ENCODE measurements at places on chromosomes 16 and 17.
A peak's percentile ranks its signal among the peaks of the same experiment; 100 is the strongest.

DNA sequence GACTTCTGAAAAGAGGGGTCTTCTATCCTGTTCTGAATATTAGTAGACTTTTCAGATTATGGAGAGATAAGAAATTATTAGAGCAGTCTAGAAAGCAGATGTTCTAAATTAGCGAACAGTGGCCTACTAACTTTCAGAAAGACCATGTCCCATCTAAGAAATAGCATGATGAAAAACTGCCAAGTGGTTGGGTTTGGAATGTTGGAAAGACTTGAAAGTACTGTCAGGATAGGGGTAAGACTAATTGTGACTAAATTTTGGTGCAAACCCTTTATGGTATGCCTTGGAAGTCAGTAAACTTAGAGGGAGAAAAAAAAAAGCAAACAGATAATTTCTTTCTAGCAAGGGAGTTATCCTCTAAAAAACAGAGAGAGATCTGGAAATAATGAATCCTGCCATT is 41.1 kb downstream of the TANGO6 start:
- DNase-seq: no peak

DNA sequence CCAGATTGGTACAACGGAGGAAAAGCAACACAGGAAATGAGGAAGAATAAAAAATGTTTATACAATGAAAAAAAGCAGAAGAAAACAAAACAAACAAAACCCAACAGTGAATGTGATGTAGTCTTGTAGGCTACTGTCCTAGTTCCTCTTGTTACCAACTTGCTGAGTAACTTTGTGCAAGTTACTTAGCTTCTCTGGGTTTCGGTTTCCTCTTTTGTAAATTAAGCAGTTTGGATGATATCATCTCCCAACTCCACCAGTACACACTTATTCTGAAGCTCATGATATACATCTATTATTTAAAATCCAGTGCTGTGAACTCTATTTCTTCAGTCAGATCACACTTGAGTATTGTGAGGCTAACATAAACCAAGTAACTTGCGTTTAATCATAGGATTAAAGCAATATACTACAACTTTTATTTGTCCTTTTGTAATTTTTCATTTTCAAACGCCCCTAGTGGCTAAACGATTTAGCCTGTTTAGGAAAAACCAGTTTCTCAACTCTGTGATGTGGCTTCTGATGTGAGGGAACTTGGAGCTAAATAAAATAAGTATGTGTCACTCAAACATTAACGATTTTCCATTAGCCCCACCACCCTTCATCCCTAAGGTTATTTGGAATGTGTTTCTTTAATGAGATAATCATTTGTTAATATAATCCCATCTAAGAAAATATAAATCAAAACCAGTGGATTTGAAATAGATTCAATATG is 1.4 kb upstream of the UNK start:
- DNase-seq: peak; percentile 75

DNA sequence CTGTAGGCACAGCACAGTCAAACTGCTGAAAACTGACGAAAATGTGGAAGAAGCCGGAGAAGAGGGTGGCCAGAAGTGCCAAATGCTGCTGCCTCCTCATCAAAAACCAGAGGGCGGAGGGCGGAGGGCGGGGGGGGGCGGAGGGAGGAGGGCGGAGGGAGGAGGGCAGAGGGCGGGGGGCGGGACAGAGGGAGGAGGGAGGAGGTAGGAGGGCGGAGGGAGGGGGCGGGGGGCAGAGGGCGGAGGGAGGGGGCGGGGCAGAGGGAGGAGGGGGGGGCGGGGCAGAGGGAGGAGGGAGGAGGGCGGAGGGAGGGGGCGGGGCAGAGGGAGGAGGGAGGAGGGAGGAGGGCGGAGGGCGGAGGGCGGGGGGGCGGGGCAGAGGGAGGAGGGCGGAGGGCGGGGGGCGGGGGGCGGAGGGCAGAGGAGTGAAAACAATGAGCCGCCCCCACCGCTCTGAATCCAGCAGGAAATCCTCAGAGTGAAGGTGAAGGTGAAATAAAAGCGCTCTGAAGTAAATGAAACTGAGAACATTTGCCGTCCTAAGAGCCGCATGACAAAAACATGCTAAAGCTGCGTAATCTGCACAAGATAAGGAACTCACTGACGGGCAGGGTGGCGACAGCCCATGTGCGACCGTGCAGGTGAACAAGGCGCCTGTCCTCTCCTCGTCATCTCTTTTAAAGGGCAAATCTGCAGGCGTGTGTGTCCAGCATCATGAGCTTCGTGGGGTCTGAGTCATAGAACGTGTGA is 22.6 kb upstream of the CBFA2T3 start:
- DNase-seq: no peak

GRCh38 chr17:57783338-57783742 is 38.2 kb upstream of the CCDC182 start:
- peak; percentile 14 for DNase-seq

DNA sequence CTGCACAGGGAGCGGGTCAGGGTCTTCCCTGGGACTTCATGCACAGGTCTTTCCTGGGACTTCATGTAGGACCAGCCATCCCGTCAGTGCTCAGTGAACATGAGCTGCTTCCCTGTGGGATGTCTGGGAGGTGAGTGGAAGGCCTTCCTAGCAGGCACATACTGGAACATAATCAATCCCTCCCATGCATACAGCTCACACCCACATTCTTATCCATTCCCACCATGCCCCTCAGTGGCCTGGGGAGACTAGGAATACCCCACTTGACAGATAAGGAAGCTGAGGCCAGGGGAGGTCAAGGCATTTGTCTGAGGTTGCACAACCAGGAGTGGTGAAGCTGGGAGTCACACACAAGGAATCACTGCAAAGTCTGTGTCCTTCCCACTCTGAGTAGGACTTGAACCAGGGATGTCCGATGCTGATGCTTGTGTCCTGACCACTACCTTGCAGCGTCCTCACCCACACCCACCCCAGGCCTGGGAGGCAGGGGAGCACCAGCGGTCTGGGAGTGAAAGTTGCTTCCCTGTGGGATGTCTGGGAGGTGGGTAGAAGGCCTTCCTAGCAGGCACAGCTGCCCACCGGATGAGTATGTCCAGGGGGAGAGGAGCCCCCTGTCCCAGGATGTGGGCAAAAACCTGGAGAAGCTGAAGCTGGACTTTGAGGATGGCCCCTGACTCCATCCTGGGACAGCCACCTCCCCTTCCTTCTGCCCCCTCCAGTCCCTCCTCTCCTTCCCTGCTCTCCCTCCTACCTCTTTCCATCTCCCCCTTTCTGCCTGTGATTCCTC is 1.0 kb upstream of the NLRC5 start:
- DNase-seq: peak; percentile 41

GRCh38 chr17:4679658-4680057 is 24.3 kb downstream of the PELP1 start:
- DNase-seq: peak; percentile 78

- peak; percentile 84 for DNase-seq
Observed at GRCh38 chr16:57667526-57668262, 412 bp upstream of the ADGRG3 start.
